ENCODE measurements at places on chromosomes 16 and 17.

- DNase-seq = no peak
Measured at GRCh38 chr16:70453117-70453891, 1.1 kb upstream of the FCSK start.

DNA sequence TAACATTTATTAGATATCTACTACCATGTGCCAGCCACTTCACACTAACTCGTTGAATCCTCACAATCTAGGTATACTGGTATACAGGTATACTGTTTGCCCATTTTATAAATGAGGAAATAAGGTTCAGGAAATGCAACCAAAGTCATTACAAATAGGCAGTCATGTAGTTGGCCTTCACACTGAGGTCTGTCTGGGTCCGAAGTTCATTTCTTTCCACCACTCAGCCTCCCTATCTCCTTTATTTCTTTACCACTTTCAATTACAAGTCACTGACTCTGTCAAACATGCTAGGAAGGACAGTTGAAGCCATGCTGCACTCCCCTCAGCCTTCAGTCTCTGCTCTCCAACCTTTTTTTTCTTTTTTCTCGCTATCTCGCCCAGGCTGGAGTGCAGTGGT lies 20.7 kb upstream of the SIAH1 start:
- DNase-seq = no peak

GRCh38 chr17:77677211-77677610 lies 281.3 kb upstream of the TNRC6C start:
- DNase-seq = no peak

DNA sequence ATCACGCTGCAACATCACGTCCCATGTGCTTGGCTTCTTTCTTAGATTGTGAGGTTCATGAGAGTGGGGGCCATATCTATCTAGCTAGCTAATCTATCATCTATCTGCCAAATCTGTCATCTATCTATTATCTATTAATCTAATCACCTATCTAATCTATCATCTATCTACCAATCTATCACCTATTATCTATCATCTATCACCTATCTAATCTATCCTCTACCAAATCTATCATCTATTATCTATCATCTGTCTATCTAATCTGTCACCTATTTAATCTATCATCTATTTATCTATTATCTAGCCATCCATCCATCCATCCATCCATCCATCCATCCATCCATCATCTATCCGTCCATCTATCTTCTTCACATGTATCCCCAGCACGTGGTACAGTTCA lies 14.2 kb downstream of the COX6A2 start:
- no peak for DNase-seq

DNA sequence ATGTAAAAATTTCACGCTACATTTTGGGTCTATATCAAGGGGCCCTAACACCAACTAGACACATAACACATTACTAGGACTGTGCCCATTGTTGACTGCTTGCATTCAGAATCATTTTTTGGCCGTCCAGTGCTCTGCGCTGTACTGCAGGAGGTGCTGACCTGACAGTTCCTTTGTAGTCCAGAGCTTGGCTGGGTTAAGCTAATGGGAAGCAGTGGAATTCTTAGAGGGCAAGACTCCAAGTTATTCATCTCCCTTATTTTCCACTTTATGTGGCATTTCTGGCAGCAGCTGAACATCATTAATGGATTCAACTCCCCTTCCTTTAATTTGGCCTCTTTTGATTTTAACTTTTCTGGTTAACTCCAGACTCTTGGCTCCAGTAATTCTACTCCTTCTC lies 351.7 kb downstream of the CDH8 start:
- DNase-seq = no peak

DNA sequence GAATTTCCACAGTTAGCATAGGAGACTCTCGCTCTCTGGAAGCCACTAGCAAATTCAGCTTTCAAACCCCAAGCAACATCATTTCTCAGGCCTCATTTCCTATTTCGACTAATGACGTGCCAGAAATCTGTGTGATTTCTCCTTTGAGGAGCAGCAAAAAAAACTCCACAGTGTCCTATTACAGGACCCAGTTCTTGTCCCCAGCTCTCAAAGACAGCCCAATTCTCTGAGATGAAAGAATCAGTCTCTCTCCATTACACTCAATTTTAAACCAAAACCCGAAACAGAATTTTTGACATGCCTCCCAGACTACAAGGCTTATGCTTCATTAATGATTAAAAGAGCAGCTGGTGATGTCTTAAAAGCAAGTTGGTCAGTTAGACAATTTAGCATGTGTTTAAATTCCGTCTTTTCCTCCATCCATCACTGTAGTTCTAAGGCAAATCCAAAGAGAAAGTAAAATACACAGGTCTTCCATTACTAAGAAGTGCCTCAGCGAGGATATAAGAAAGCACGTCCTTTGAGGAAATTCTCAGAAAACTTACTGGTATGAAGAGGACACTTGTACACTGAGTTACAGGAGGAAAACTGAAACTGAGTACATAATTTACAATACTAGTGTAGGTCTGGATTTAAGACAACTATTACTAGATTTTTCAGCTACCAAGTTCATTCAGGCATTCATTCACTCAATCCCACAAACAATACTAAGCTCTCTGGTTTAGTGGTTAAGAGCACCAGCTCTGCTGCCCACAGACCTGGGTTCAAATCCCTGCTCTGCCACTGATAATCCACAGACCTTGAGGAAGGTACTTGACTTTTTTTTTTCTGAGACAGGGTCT lies 12.5 kb downstream of the TOM1L2 start:
- no peak for DNase-seq

DNA sequence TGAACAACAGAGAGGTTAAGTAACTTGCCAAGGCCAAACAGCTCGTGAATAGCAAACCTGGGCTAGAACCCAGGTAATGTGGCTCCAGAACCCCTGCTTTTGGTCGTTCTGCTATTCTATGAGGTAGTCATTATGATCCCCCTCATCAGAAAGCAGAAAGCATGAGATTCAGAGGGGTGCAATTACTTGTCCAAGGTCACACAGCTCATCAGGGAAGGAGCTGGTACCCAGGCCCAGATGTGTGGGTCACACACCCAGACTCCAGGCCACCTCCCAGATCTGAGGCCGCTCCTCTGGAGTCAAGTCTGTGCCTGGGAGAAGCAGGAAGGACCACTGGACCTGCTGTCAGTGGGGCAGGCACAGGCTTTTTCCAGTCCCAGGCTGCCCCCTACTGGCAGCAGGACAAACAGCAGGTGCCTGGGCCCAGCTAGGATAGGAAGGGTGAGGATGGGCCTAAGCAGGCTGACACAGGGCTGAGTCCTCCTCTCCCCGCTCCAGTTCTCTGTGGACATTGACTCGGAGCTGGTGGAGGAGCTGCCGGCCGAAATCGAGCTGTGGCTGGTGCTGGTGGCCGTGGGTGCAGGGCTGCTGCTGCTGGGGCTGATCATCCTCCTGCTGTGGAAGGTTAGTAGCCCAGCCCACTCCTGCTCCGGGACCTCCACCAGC lies 7.8 kb upstream of the PDK2 start:
- DNase-seq = no peak

DNA sequence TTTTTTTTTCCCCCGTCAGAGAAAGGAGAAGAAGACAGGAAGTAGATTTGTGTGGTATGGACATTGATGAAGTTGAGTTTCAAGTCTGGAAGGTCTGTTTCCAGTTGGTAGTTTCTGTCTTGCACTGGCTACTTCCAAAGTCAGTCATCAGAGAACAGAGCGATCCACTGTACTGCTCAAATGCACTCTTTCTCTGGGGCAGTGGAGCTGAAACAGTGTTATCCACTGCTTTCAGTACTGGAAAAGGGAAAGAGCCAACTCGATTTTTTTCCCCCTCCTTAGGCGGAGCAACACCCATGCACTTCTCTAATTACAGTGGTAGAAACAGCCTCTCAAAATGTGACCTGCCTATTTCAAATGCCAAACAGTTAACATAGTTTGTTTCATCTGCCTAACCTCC lies 7.4 kb downstream of the PRKCA start:
- DNase-seq = no peak
